ENCODE measurements at places on chromosomes 3 and 15.

GRCh38 chr15:93049914-93050578, 39.0 kb downstream of the RGMA start:
- DNase-seq = no peak

GRCh38 chr15:95591886-95592285, 738.6 kb upstream of the NR2F2 start:
- no peak for DNase-seq

DNA sequence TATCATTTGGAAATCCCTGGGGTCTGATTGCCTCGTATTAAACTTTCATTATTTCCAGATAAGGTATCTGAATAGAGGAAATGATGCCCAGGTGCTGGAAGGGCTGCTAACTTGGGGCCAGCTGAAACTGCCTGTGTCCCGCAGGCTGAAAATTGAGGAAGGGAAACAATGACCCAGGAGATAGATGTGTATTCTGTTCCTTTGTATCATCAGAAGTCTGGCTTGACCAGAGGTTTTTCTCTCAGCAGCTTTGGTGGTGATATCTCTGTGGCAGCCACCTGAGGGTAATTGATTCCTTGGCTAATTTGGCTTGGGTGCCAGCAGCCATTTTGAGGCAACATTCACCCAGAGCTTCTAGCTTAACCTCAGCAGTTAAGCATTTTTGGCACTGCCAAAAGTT, 90.0 kb upstream of the STT3B start:
- no peak for DNase-seq

DNA sequence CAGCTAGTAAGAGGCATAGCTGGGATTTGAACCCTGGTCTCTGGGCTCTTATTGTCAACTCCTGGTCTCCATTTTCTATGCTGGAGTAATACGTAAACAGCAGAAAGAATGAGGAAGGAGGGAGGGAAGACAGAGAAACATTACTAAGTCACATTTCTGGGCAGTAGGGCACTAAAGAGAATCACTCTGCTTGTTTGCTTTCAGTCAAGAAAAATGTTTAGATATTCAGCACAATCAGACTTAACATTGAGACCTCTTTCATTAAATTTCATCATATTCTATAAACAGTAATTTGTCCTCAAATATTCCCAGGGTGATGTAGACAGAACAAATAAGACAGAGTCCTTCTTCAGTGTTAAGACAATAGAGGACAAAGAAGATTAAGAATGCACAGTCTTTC, 67.7 kb upstream of the BNC1 start:
- DNase-seq = no peak

DNA sequence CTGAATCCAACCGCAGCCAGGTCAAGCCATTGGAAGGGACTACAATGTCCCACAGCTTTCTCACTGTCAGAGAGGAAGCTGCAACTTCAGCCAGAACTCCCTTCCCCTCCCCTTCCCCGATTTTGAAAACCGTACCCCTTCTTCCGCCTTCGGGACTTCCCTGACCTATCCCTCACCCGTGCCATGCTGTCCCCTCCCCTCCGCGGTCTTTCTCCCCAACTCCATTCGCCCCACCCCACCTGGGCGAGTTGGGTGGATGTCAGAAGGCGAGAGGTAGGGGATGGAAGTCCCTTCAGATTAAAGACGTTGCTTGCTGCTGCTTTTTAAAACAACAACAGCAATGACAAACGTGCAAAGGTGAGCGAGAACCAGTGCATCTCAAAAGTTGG, 723 bp downstream of the CPNE4 start:
- no peak for DNase-seq

DNA sequence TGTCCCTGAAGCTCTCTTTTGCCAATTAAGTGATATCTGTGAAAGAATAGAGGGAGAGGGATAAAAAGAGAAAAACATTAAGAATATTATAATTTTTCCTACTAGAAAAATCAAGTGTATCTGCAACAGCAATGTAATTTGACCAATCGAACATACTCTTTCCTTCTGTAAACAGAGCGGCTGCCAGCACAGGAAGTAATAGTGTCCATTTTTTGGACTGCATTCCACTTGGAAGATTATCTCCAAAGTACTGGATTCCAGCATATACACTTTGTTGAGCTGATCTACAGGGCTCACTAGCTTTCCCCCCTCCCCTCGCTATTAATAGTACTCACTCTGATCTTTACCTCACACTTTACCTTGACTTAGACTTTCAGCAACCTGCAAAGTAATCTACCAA, 90.4 kb downstream of the SUCLG2 start:
- no peak for DNase-seq

DNA sequence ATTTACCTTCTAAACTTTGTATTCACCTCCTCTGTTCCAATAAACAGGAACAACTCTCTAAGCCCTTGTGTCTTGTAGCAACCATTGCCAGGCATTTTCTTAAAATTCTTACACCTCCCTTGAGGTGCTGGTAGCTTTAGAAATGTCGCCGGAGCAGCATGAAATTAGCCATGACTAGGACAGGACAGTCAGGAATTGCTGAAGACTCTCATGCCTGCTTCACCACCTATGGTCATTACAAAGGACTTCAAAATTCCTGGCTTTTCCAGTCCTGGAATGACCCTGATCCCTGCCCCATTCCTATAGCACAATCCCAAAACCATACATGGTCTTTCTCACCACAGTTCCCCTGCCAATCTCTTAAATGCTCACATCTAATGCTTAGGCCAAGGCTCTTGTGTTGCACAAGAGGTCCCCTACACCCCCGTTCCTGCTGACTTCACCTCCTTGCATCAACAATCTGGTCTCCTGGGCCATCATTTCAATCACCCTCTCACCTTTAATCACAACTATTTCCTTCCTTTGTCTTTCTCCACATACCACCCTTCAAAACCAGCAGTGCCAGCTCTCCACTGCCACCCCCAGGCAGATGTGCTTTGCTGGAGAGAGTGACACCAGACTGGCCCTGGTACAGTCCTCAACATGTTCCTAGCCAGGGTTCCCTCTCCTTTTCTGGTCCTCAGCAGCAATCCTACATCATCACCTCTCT, 113.2 kb upstream of the TJP1 start:
- DNase-seq = no peak

DNA sequence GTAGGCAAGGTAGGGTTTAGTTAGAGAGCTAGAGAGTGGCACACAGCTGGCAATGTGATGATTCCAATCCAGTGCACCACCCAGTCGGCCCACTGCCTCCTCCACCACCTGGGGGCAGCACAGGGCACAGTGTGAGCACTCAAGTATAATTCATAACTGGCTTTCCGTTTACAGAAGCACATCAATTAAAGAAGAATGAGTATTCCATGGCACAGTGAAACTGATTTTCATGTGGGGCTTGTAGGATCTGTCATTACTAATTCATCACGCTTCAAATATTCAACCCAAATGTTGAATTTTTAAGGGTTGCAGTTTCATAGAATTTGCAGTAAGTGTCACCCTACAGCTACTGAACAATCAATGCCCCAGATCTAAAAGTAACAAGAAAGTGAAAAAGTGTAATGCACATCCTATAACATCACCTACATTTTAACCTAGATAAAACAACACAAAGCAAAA, 149.9 kb downstream of the IGSF11 start:
- peak; percentile 85 for DNase-seq

- DNase-seq = no peak
Measured at GRCh38 chr3:69324362-69325025, 61.4 kb downstream of the FRMD4B start.

GRCh38 chr3:98188545-98188944, 22.0 kb downstream of the OR5H15 start:
- DNase-seq = no peak

GRCh38 chr3:53342353-53342752, 5.0 kb downstream of the DCP1A start:
- DNase-seq = no peak

DNA sequence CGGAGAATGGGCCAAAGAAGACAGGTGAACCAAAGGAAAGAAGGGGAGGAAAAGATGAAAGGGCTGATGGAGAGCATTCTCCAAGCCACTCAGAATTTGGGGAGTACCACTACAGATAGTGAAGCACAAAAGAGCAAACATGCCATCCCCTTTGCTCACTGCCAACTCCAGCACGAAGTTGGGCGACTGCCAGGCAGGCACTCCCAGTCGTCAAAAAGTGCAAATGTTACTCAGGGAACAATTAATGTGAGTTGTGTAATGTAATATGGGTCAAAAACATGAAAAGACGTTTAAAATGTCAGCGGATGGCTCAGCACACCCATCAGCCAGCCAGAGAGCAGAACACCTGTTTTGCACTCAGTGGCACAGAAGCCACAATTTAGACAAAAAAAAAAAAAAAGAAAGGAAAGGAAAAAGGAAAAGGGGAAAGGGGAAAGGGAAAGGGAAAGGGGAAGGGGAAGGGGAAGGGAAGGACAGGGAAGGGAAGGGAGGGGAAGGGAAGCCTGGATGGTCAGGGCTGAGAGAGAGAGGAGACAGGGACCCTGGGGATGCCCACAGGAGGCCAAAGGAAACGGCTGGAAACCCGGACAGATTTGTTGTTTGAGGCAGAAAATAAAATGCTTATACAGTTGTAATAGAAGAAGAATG, 82.7 kb downstream of the COL8A1 start:
- DNase-seq = no peak

DNA sequence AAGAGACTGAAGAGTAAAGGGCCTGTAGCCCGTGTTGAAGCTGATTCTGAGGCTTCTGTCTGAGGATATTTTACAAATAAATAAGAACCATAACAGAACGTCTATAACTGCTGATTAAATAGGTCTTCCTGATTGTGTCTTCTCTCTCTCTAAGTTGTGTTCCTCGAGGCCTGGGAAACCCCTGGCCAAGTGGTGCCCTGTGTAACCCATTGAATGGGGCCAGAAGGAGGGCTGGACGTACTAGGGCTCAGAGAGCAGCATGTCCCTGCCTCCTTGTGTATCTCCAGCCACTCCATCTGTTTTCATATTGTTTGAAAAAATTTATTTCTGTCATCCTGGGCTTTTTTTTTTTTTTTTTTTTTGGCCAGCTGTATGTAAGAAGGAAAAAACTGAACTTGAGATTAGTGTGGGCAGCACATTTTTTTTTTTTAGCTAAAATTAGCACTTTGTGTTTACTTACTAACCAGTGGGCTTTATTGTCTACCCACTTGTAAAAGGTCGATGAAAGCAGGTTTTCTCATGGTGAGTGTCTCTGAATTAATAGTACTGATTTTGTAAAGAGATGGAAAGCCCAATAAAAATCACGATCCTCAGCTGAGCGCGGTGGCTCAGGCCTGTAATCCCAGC, 10.7 kb downstream of the DHX30 start:
- DNase-seq = no peak

DNA sequence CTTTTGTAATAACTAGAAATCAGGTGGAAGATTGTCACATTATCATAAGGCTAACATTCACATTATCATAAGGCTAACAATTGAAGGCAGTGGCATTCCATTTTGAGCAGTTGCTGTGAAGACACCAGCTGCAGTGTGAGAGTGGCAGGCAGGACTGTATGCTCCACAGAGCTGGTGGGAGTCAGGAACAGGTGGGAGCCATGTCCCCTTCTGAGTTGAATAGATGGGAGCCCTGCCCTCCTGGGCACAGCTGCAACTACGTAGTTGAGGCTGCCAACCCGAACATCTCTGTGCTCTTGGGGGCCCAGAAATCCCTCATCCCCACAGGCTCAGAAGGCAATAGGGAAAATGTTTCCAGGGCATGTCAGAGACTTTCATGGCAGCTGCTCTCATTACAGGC, 1627.6 kb downstream of the SI start:
- no peak for DNase-seq

All from stimulated activated CD4-positive, alpha-beta T cell treated with anti-CD3 and anti-CD28 coated beads, Interleukin-4, amount 100 ng/mL, for 1 hour (primary cell).